ENCODE measurements at places on chromosomes 12 and 14. TPM values are rescaled to one million over a fixed set of nuclear protein-coding genes. Genes with fewer than 3 reads are reported as not detected.

RNASE7 gene
- total RNA-seq, result not detected

TC2N gene
- total RNA-seq, result 1.2 TPM

CLEC6A gene
- total RNA-seq, result not detected

CCDC60 gene
- total RNA-seq, result 1.7 TPM

MGP gene
- total RNA-seq, result not detected

TPPP2 gene
- total RNA-seq, result not detected

DNA sequence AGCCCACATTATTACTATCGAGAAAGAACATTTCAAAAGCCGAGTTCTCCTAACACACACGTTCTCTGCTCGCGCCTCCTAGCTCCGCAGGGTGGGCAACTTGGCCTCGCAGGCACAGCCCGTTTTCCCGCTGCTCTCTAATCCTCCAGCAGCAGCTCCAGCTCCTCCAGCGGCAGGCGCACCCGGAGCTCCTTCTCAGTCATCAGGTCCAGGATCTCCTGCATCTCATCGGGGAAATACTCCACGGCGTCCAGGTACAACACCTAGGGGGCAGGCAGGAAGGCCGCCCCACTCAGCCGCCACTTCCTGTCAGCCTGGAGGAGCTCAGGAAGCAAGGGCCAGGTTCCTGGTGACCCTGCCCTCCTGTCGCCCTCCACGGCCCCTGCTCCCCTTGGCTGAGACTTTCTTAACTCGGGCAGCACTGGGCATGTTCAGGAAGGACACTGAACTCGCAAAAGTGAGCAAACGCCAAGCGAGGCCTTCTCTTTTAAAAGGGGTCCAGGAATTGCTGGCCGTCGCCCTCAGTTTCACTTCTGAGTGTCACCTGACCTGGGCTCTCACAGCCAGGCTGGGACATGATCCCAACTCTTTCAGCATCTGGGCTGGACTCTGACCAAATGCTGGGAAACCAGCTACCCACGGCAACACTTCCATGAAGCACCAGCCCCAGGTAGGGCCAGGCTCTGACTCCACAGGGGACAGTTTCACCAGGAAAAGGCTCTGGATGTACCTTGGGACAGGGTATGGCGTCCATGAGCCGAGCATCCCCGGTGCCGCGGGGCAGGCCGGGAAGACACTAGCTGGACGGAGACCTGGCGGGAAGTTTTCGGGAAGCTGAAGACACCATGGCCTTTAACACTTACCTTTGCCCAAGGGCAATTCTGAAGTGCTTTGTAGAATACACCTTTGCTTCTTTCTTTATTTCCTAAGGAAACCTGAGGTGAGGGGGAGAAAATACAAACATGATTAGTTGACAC, 22.1 kb downstream of the PSMC1 start:
- peaks cover 6% of the 10 kb centered on the region for H3K36me3 ChIP-seq
- H3K27me3 ChIP-seq, result no peaks in the 10 kb centered on the region
- peaks cover 41% of the 10 kb centered on the region for H3K4me1 ChIP-seq
- H3K4me3 ChIP-seq, result no peak overlapping the region

- no peaks in the 10 kb centered on the region for H3K36me3 ChIP-seq
- no peak overlapping the region for H3K4me3 ChIP-seq
- DNase-seq, result no peak
- peaks cover 5% of the 10 kb centered on the region for H3K4me1 ChIP-seq
- no peaks in the 10 kb centered on the region for H3K27me3 ChIP-seq
- no peak overlapping the region for H3K27ac ChIP-seq
These were observed 424.3 kb downstream of the NPAS3 start for GRCh38 chr14:33362934-33363333.

DNA sequence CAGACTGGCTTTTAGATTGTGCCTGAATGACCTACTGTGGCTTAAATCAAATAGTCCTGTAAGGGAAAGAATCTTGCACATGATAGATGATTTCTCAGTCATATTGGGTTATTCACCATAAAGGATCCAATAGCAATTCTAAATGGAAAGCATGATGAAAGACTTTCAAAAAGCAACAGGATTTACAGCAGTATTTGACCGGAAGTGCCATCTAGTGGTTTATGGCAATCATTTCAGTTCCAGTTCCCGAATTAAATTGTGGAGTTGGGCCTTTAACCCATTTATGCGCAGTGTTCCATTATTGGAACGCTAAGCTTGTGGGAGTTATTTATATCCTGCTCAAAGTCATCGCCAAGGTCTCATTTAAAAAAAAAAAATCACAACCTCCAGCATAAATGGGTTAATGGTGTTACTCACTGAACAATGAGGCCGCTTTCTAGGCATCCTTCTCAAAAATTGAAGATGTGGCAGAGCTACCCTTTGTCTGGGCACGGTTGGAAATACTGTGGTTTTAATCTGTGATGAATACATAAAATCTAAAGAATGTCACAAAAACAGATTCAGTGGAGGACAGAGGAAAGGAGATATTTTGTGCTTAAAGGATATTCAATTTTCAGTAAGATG, 60.8 kb upstream of the REP15 start:
- no peak overlapping the region for H3K4me3 ChIP-seq
- peaks cover 3% of the 10 kb centered on the region for H3K4me1 ChIP-seq
- H3K36me3 ChIP-seq, result no peaks in the 10 kb centered on the region
- H3K27me3 ChIP-seq, result no peaks in the 10 kb centered on the region
- H3K27ac ChIP-seq, result no peak overlapping the region

DNA sequence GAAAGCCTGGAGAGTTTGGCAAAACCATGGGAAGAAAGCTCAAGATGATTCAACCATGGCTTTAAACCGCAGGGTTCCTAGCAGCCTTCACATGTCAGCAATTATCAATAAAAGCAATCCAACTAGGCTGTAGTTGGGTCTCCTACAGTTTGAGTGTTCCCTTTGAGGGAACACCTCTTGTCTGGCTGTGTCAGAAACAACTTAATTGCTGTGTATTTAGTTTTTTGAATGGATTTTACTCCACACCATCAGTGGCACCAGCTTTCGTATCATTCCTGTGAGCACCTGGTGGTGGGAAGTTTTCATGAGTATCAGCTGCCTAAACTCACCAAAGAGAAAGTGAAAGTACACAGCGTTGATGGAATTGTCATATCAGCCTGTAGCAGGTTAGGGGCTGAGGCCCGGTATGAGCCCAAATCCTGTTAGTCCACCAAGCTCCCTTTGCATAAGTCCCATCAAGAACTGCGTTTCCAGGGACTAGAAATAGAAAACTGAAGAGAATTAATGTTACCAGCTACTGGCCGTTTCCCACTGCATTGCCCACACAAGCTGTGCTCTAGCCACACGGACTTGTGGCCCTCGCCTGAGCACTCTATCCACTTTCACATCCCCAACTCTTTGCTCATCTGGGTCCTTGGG, 10.9 kb upstream of the IL26 start:
- H3K4me3 ChIP-seq, result no peak overlapping the region
- no peak overlapping the region for H3K27ac ChIP-seq
- no peaks in the 10 kb centered on the region for H3K36me3 ChIP-seq
- H3K4me1 ChIP-seq, result peaks cover 32% of the 10 kb centered on the region
- H3K27me3 ChIP-seq, result no peaks in the 10 kb centered on the region
